H1 (cell line): ENCODE measurements at places on chromosomes 16 and 17. TPM values are rescaled to one million over a fixed set of nuclear protein-coding genes. Genes with fewer than 3 reads are reported as not detected.

ARL5C gene
- total RNA-seq: not detected in 2 replicates

RND2 gene
- 51.3 and 56.8 TPM in 2 replicates for total RNA-seq

PRR15L gene
- 0.26 and 0.34 TPM in 2 replicates for total RNA-seq

CDYL2 gene
- 5.3 and 6.0 TPM in 2 replicates for total RNA-seq

DYNLRB2 gene
- not detected in 2 replicates for total RNA-seq

TMEM114 gene
- total RNA-seq: 1.6 TPM in 2 replicates

SCNN1B gene
- 0.95 TPM in 1 of 2 replicates, not detected in the other for total RNA-seq

C17orf67 gene
- total RNA-seq: 1.9 and 2.2 TPM in 2 replicates

OR1F1 gene
- 0.48 and 0.52 TPM in 2 replicates for total RNA-seq

CA10 gene
- total RNA-seq: 0.63 and 0.96 TPM in 2 replicates

GRCh38 chr16:89687092-89687940, 827 bp downstream of the CDK10 start:
- DNase-seq: no peak

DNA sequence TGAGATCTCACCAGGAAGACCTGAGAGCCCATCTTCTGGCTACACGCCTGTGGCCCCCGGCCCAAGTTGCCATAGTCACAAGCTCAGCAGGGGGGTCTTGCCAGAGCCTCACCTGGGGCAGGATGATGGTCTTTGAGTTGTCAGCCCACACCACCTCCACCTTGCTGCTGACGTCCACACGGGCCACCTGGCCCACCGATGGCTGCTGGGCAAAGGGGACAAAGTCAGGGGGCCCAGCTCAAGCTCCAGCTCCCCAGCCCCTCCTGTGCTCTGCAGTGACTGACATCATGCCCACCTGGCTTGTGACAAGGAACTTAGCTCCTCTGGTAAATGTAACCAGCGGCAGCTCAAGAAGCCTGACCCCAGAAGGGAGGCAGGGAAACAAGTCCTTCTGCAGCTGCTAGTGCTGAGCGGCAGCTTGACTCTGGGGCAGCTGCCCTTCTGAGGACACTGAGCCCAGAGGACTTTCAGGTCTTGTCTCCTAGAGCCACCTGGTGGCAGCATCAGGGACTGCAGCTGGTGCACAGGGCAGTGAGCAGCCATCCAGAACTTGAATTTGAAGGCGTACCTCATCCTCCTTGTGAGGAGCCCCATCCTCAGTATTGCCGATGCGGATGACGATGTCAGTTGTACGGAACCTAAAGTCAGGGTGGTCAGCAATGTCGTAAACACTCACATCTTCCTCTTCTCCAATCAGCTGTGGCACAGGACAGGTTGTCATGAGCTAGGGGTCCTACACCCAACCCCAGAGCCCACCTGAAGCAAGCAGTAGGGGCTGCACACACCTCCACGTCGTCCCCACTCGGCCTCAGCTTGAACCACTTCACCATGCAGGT, 13.5 kb downstream of the SPHK1 start:
- peak; percentile 81 for DNase-seq

DNA sequence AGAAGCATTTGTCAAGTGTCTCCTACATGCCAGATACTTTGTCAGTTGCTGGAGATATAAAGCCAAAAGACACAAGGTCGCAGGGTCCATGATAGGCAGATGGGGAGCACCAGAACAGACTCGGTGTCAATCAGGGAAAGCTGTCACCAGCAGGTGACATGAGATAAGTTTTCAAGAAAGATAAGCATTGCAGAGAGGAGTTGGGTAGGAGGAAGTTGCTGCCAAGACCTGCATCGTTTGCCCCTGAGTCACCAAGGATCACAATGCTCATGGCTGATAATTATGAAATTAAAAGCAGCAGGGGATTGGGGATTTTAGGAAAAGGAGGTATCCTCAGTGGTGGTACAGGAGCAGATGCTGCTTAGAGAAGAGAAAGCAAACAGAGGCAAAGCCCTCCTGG, 551.1 kb upstream of the CDH11 start:
- DNase-seq: no peak

- DNase-seq: no peak
Measured at GRCh38 chr16:5328546-5328945, 231.0 kb upstream of the EEF2KMT start.

- no peak for DNase-seq
Measured at GRCh38 chr17:47295037-47295873, 28.5 kb upstream of the EFCAB13 start.

- DNase-seq: no peak
Measured at GRCh38 chr17:7111784-7112509, 2.7 kb downstream of the ASGR2 start.

GRCh38 chr17:57135789-57136291, 50.8 kb downstream of the AKAP1 start:
- no peak for DNase-seq

DNA sequence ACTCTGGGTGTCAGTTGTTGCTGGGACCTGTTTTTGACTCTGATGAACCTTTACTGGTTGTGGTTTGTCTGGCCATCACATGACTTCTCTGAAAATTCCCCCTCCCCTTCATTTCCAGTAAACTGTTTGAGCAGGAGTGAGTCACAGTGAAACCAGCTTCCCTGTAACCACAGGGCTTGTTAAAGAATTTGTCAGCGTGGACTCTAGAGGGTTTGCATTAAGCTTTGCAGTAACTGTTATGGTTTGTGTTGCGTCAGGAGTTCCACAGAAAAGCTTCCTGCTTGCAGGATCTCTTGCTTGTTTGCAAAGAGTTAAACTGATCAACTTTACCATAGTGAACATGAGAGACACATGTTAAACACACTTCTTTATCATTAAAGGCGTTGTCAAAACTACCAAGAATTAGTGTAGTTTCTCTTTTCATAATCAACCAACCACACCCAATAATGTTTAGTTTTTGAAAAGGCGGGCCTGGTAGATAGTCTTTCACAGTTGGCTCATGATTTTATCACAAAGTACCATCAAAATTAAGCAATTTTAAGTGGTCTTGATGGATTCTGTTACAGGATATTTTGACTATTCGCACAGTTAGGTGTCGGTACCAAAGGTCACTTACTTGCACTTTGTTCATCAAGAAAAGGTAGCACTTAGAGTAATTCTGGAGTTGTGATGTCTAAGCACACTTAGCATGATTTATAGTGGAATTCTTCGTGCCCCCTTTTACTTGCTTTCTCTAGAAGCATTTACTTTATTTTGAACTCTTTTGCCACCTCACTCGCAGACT, 79.3 kb downstream of the VMP1 start:
- DNase-seq: no peak

DNA sequence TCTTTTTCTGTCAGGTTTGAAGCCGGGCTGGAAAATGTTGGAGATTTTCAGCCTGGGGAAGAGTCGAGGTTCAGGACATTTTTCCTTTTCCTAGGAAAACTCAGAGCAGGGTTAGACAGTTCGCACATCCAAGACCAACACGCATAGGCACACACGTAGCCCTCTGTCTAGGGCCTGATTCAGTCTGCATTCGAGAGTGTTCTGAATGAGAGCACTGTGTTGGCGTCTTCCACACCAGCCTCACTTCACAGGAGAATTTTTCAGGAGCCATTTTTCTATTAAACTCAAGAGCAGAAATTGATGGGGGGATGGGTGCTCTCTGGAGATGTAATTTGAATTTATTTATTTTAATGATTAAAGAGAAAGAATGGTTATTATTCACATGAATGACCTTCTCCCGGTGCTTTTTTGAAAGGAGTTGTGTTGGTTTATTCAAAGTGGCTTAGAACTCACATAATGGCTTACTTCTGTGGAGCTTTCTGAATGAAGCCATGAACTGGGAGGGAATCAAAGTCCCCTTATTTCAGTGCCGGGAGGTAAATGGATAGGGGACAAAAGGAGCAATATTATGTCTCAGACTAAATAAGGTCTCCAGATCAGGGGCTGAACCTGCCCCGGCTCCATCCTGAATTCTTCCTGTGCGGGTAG, 194.3 kb downstream of the CCDC182 start:
- DNase-seq: no peak

- DNase-seq: no peak
Measured at GRCh38 chr17:28563475-28563874, 7.8 kb downstream of the PIGS start.

GRCh38 chr17:5757314-5757907, 173.1 kb upstream of the NLRP1 start:
- no peak for DNase-seq

- no peak for DNase-seq
Measured at GRCh38 chr17:9389111-9389527, 186.5 kb downstream of the STX8 start.

GRCh38 chr16:57115514-57116182, 23.3 kb downstream of the CPNE2 start:
- no peak for DNase-seq

DNA sequence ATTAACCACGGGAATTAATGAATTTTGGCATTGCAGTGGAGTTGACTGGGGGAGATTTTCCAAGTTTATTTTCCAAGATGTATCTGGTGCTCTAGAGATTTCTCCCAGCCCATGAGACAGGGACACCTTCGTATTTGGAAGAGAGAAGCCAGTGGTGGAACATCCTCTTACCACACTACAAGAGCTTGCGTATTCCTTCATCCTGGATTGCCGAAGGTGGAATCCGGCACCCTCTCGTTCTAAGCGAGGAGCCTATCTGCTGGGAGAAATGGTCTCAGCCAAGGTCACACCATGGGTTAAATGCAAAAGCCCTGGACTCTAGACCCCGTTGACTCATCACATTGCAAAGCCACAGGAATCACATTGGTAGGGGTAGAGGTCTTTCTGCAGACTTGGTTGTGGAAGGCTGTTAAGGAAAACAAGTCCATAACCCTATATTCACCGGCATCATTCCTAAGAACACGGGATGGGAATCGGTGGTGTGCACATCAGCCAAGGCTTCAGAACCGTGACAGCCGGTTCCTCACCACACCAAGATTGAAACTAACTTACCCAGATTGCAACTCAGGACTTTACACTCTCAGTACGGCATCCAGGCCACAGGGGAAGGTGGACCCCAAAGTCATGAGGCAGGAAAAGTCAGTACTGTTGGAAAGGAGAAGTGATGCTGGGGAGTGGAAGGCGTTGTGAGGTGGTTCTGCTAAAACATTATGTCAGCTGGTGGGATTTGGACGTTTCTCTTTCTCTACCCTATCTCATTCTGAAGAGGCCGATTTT, 259.8 kb downstream of the CPPED1 start:
- DNase-seq: no peak

GRCh38 chr16:88436796-88437195, 16.3 kb upstream of the ZFPM1 start:
- no peak for DNase-seq

DNA sequence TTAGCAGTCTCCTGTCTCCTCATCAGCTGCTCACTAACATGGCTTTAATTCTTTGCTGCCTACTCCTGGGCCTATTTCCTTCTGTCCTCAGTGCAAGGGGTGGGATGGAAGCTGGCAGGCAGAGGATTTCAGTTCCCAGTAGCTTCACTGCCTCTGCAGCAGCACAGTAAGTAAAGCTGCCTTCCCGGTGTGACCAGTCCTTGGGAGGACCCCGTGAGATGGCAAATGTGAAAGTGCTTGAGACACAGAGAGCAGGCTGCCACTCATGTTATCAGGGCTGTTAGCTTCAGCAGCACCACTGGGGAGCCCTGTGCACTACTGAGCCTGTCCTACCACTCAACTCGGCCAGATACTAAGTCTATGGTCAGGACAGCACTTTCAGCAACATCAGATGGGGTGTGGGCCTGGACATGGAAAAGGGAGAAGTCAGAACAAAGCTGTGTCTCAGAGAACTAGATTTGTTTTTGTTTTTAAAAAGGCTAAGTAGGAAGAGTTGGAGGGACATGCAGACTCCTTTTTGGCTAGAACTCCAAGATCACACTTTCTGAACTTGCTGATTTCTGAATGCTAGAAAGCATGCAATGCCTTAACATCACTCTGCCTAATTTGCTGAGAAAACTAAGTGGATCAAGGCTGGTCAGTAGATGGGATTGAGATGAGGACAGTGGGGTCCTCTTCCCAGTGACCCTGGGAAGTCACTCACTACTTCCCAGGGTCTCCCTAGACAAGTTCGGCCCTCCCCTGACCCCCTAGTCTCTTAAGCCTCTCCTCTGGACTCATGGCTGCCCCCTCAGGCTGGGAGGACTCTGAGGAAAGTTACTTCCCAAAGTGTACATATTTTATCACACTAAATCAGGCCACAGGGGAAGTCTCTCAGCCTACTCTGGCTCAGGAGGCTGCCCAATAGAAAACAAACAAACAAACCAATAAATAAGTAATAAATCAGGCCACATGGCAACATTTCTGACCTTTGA, 1.1 kb downstream of the ACSF2 start:
- DNase-seq: peak; percentile 66

DNA sequence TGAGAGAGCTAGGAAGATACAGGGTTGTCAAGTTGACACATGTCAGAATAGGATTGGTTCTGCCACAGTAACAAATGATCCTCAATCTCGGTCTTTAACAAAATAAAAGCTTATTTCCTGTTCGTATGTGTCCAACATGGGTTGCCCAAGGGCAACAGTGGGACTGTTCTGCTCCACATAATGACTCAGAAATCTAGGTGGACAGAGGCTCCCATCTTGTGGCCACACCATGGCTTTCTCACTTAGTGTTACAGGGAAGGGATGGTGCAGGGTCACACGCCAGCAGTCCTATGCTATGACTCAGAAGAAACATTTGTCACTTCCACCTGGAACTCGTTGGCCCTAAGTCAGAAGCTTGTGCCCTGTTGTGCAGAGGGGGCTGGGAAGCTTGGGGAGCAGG, 364.9 kb downstream of the SNX29 start:
- DNase-seq: no peak

DNA sequence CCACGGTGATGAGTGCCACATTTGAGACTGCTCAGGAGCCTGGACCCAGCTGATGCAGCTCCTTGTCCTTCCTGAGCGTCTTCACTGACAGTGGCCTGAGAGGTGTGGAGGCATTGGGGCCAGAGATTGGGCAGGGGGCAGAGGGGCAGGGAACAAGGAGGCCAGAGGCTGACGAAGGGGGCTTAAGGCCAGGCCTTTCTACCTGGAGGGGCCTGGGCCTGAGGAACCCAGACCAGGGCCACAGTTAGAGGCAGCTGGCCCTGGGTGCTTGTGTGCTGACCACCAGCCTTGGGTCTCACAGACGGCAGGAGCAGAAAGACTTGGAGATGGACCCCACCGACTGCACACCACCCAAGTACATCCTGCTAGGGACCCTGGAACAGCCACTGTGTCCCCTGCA, 168.2 kb upstream of the ZNF267 start:
- DNase-seq: no peak

DNA sequence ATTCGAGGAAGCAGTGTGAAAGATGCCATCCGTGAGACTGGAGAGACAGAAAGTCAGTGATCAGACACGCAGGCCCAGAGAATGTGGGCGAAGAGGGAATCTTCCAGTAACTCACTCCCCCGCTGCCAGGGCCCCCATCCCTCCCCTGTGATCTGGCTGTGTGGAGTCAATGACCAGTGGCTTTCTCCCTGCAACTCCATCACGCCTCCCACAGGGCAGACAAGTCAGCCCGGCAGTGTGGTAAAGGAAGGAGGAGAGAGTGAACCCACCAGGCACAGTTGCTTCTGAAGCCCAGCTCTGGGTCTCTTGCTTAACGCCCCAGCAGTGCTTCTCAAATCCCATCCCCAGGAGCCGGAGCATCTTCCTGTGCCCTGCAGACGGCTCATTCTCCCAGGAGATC, 142.1 kb downstream of the ZNF423 start:
- no peak for DNase-seq
